NT2/D1 (cell line): ENCODE measurements at places on chromosomes 3 and 15.

- no peak for DNase-seq
Observed at GRCh38 chr3:142211034-142211433, 14.4 kb downstream of the GK5 start.

GRCh38 chr3:179852142-179852905 is 184.4 kb downstream of the PEX5L start:
- DNase-seq = no peak

DNA sequence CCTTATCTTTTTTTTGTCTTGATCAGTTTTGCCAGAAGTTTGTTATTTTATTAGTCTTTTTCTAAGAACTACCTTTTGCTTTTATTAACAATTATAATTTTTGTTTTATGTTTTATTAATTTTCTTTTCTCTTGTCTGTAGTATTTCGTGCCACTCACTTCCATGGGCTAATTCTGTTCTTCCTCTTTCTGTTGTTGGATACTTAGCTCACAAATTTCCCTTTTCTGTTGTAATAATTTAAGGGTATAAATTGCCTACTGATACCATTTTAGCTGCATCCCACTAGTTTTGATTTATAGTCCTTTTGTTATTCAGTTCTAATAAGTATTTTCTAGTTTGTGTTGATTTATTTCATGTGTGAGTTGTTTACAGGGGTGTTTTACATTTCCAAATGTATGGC is 48.6 kb downstream of the SNRK start:
- DNase-seq = no peak

DNA sequence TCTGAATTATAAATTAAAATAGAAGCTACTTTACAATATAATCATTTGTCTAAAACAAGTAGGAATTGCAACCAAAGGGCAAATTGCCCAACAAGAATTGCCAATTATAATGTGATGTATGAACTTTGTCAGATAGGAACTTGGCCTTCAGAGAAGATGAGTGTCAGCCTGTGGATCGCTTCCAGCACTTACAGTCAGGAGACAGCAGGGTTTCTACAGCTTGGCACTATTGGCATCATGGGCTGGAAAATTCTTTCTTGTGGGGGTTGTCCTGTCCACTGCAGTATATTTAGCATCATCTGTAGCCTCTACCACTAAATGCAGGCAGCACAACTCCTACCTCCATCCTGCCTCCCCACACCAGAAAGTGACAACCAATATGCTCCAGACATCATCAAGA is 48.1 kb upstream of the CRBN start:
- no peak for DNase-seq

GRCh38 chr3:40120806-40121205 is 188.7 kb upstream of the EIF1B start:
- no peak for DNase-seq

DNA sequence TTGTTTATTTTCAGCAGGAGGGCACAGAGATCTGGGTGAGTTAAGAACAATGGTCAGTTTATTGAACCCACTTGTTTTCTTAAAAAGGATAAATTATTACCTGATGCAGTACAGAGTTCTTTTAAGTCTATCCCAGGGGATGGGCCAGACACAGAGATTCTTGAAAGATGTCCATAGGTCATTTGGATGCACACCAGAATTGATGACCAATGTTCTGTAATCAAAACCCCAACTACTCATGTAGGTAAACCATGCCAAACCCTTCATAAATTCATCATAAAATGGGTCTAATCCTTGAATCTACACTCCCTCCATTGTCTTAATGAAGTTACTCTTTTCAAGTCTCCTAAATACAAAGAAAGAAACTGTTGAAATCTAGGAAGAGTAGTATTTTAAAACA is 273.0 kb upstream of the COL8A1 start:
- DNase-seq = no peak

GRCh38 chr3:116007000-116007399 is 383.7 kb downstream of the GAP43 start:
- DNase-seq = no peak

- no peak for DNase-seq
Observed at GRCh38 chr15:38377636-38378035, 76.3 kb upstream of the FAM98B start.

DNA sequence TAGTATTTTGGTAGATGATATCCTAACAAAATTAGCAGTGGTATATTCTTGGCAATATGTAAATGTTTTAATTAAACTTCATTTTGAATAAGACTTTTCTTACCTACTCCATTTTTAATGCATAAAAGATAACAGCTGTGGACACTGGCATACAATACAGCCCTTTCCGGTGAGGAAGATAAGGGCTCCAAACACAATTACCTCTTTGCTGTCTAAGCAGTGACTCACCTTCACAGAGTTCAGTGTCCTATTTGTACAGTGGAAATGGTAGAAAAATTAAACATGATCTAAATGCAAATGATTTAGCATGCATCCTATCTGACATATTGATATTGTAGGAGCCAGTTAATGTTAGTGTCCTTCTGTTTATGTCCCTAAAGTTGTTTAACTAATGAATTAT is 969.4 kb downstream of the PLOD2 start:
- DNase-seq = no peak

- no peak for DNase-seq
Observed at GRCh38 chr15:74869726-74870407, 3.3 kb downstream of the SCAMP2 start.

DNA sequence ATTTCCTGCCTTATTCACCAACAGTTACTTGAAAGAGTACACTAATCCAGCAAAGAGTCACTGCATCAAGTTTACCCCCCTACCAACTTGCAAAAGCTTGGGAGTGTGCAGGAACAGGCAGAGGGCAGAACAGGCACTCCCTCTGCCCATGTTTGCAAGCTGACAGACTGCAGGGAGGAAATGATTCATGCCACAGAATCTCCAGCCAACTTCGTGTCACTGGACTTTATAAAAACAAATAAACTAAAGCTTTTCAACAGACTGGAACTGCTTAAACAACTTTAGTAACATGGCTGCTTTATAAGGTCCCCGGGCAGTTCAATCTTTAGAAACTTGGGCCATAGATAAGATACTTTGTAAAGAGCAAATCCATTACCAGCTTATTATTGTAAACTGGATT is 129.5 kb downstream of the THRB start:
- no peak for DNase-seq

DNA sequence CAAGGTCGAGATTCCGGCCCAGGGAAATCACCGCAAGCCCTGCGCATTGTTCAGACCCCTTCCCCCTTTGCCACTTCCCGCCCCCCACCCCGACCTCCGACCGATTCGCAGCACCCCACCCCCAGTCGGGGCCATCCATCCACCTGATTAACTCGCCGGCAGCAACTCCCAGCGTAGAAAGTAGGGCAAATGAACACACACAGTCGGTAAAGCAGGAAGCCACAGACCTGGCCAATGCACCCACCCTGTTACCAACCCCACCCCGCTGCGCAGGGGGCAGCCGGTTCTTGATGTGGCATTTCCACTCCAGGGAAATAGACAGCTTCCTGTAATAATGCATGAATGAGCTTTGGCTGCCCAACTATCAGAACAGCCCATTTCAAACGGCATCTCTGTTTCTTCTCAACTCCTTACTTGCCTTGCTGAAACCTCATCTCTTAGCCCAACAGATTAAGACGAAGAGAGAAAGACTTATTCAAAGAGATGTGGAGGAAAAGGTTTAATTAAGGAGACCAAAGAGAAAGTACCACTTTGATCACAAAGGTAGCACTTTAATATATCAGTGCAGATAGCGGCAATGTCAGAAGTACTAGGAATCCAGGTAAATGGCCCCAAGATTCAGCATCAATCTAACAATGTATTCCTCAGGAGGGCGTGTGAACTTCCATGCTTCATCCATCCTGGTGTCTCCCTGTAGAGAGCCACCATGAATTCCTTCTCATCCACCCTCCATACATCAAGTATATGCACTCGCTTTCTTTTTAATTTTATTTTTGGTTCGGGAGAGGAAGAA is 1.9 kb downstream of the TNIK start:
- no peak for DNase-seq

DNA sequence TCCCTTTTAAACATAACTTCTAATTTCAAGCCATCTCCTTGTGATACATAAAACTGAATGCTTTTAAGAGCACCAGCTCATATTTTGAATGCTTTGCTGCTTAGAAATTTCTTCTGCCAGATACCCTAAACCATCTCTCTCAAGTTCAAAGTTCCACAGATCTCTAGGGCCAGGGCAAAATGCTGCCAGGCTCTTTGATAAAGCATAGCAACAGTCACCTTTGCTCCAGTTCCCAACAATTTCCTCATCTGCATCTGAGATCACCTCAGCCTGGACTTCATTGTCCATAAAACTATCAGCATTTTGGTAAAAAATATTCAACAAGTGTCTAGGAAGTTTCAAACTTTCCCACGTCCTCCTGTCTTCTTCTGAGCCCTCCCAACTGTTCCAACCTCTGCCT is 17.5 kb downstream of the OSTN start:
- DNase-seq = no peak

DNA sequence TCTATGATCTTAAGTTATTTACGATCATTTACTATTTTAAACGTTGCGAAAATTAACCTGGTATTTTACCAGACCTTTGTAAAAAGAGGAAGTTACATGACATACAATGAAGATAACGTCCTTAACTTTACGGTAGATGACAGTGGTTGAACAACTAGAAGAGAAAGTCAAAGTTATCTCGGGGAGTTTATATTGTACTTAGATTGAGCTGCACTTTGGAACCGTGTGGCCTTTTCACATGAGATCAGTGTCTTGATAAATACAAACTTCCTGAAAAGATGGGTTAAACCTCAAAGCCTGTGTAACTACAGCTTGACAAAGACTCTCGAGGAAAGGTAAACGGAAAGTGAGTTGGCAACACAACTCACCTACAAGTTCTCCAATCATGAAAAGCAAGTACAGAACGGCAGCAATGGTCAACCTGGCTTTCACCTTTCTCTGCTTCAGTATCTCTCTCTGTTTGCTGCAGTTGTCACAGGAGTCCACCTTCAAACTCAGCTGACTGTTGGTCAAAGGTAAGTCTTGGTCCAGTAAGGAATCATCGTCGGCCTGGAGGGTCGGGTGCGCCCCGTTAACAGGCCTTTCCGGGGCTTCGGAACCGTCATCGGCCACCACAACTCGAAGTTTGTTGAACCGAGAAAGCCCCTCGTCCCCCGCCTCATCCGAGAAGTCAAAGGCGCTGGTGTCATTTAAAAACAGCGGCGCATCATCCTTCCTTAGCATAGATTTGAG is 793 bp downstream of the SLC30A4 start:
- no peak for DNase-seq

- DNase-seq = no peak
Observed at GRCh38 chr15:38702178-38702912, 137.7 kb upstream of the RASGRP1 start.

DNA sequence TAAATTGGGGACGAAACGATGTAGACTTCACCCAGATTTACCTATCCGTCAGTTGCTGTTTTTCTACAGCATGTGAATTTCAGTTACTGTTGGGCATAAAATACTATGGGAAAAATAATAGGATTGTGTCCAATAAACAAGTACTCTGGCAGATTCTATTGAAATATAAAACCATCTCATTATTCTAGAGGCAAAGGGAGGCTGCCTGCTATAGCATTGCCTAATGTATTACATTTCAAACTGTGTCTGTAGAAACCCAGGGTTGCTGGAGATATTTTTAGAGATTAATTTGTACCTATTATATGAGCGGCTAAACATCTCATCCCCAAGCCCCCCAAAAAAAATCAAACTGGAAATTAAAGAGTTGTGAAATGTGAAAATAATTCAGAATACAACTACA is 159.6 kb upstream of the IL12A start:
- no peak for DNase-seq

- DNase-seq = no peak
Observed at GRCh38 chr15:69713726-69714559, 261.3 kb downstream of the RPLP1 start.

GRCh38 chr3:43296565-43296964 is 10.2 kb downstream of the SNRK start:
- DNase-seq = no peak

DNA sequence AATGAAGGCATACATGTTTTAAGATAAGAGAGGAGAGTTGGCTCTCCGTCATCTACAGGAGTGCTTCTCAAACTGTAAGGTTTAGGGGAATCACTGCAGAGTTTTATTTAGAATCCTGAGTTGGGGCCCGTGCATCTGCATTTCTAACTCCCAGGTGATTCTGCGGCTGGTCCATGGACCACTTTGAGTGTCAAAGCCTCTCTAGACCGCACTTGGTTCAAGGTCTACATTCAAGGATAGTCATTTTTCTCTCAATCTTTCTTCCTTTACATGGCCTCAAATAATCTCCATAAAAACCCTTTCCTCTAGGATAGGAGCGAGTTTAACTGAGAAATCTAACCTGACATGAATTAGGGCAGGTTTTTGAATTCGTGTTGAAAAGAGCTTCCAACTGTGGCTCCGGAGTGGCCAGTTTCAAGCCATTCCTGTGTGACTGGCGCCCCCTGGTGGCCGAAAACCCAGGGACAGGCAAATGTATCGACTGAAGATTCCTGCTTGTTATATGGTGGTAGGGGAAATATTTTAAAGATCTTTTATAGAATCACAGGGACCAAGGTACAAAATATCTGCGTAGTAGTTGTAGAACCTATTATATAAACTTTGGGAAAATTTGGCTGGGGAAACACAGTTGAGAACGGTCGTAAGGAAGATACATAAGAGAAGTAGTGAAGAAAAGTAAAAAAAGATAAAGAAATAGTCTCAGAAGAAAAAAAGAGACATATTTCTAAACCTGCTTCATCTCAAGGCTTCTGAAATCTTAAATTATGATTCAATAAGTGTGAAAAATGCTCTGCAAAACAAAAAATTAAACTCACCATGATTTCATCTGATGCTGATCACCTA is 11.9 kb downstream of the GABRR3 start:
- DNase-seq = peak; percentile 70

DNA sequence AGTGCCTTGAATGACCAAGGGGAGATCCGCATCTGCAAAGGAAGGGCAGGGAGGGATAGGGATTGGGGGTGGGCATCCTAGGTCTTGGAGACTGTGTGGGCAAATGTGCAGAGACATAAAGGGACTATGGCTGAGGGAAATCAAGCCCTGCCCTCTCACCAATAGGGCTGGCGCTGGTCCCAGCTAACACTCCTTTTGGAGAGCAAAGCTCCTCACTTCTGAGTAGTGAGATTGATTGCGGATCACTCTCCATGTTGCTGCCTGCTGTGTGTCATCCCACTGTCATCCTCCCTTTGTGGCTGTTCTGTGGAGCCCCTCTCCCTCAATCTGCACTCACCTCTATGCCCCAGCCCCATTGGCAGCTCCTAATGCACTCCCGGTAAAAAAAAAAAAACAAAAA is 2.2 kb upstream of the CELSR3 start:
- DNase-seq = no peak

- no peak for DNase-seq
Observed at GRCh38 chr3:96027718-96028117, 786.7 kb upstream of the EPHA6 start.

- no peak for DNase-seq
Observed at GRCh38 chr3:107769882-107770281, 247.1 kb downstream of the BBX start.

DNA sequence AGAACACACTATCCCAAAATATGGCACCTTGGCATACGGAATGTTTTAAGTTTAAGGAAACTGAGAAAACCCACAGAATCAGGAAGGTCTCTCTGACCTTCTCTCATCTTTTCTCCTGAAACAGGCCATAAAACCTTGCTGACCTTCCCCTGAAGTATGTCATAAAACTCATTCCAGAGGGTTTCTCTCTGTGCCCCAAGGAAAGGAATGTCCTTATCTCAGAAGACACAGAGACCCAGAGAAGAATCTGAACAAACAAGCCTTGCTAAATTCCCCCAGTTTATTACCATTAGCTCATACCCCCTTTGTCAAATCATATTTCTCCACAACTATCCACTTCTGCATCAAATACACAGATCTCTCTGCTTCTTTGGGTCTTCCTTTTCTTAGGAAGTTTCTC is 603.1 kb downstream of the MCTP2 start:
- DNase-seq = no peak

- no peak for DNase-seq
Observed at GRCh38 chr15:65738649-65739048, 53.4 kb downstream of the DENND4A start.
